ENCODE measurements at places on chromosomes 2 and 18.

GRCh38 chr18:9570255-9570654 is 44.1 kb downstream of the PPP4R1 start:
- DNase-seq = no peak

DNA sequence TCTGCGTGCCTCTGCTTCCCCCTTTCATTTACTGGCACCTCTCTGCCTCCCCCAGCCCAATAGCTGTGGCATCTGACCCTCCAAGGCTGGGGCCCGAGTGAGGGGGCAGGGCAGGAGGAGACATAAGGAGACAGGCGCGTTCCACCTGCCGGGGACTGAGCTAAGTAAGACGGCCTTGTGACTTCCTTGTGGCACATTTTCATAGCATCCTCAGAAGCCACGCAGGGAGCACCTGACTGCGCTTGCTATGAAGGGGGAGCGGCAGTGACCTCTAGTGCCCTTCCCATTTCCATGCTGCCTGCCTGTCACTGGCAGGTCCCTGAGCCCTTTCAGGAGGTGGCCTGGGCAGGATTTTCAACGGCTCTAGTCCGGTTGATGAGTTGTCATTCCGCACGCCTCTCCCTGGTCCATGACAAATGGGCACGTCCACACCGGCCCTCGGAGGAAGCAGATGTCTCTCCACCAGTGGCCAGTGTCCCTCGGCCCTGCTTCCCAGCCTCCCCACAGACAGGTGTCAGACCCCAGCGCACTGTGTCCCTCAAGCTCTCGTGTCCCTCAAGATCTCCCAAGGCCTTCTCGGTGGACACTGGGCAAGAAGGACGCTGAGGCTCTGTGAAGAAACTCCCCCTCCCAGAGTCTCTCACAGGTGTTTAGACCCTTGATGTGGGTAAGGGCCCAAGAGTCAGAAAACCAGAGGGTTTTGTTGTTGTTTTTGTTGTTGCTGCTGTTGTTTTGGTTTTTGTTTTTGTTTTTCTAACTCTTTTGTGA is 42.7 kb downstream of the CYP26B1 start:
- DNase-seq = no peak

- DNase-seq = no peak
Observed at GRCh38 chr18:21663578-21663977, 41.0 kb downstream of the ABHD3 start.

- peak; percentile 71 for DNase-seq
Observed at GRCh38 chr2:25309402-25309801, 32.3 kb downstream of the DNMT3A start.

- no peak for DNase-seq
Observed at GRCh38 chr18:9987931-9988330, 74.1 kb downstream of the VAPA start.

GRCh38 chr2:73091164-73091563 is 19.7 kb upstream of the SFXN5 start:
- DNase-seq = no peak

DNA sequence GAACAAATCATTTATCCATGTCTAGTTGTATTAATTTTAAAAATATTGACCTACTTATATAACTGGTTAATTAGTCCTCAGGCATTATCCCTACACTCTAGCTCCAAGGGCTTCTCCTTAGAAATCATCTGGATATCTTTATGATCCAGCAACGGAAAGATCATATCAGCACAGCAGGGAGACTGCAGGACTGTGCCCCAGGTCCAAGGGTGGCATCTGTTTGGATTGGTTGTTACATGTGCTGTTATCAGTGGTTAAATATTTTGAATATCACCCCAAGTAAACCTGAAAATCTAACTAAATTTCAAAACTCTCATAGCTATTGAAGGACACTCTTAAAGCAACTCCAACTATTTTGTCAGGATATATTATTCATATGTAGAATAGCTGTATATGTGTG is 556.2 kb upstream of the ZEB2 start:
- DNase-seq = no peak

DNA sequence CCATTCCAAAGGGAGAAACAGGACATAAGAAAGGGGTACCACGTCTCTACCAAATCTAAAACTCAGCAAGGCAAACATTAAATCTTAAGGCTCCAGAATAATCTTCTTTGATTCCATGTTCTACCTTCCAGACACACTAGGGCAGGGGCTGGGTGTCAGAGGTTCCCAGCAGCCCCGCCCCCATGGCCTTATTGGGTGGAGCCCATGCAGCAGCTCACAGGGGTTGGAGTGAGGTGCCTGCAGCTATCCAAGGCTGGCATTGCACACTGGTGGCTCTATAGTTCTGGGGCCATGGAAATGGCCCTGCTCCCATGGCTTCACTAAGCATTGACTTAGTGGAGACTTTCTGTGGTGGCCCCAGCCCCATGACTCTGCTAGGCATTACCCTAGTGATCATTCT is 14.9 kb upstream of the OSR1 start:
- no peak for DNase-seq

DNA sequence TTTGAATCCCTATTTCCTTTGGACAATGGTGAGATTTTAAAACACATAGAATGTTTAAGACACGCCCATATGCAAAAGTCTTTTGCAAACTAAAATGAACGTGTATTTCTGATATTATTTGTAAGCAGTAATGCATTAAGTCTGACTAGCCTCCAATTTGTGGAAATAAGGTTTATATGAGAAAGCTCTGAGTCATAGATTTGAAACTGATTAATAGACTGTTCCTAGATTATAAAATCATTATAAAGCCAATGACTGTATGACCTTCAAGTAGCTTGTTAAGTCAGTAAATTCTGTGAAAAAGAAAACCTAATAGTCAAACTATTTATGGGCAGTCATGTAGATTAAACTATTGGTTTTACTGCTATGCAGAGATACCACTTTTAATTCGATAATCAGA is 12.8 kb upstream of the EFEMP1 start:
- no peak for DNase-seq

DNA sequence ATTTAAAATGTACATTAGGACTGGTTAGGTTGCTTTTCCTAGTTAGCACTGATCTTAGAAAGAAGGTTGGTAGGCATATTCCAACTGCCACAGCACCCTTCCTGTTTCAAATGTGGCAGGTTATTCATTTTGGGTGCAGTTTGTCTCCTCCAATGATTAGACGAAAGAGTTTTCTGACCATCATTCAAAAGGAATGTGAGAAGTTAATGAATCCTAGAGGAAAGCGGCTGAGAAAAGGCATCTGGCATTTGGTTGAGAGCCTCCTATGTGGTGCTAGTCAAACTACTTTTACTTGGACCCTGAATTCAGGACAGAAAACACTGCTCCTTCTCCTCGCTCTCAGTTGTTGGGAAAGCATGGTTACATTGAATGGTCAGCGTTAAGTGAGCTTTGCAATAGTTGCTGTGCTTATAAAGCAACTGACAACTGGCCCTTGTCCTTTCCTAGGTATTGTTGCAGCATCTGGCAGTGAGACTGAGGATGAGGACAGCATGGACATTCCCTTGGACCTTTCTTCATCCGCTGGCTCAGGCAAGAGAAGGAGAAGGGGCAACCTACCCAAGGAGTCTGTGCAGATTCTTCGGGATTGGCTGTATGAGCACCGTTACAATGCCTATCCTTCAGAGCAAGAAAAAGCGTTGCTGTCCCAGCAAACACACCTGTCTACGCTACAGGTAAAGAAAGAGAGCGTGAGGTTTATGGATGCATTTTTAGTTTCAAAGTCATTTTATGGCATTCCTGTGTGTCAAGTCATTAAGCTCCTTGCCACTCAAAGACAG is 6.1 kb downstream of the TGIF1 start:
- DNase-seq = no peak

DNA sequence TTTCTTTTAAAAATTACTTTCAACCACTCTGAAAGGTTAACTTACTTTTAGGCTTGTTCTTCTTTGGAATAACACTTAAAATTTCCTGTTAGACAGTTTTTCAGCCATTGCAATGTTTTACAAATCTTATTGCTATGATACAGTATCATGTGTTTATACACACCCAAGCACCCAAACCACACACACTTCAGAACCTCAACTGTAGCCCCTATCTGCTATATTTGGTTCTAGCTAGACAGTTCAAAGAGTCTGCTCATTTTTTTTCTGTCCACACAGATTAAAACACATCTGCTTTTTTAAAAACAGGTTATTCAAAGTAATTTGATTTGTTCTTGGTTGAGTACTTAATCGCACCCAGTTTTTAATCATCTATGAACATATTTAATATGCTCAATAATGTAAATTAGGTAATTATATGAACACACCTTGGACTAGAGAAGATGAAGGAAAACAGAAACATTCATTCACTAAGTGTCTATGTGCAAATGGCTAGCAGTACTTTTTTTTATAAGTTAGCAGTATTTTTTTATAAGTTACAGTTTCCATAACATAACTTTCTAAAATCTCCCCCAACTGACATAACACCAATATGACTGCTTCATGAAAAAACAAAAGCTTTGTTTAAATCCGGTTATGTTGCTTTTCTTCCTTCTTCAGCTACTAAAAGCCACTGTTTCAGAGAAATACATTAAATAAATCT is 17.6 kb downstream of the FBXO11 start:
- no peak for DNase-seq

DNA sequence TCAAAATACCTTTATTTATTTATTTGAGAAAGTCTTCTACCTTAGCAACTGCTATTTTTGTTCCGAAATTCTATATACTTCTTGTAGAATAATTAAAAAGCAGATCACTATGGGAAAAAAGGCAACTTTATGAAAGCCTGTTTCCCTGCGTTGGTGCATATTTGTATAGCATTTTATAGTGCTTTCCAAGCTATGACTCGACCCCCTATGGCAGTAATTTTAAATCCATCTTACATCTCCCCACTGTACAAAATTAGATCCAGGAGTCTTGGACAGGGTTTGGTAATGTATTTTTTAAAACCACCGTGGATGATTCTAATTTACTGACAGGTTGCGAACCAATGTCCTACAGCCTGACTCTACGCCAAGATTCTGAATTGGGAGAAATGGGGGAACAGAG is 10.1 kb downstream of the TANK start:
- DNase-seq = no peak

- no peak for DNase-seq
Observed at GRCh38 chr2:173053043-173053699, 22.5 kb upstream of the MAP3K20 start.

GRCh38 chr2:233976690-233977294 is 59.6 kb downstream of the TRPM8 start:
- DNase-seq = no peak

GRCh38 chr18:13218368-13218991 is at the start of gene LDLRAD4:
LDLRAD4 (plus strand) TSS chr18:13218760.
- peak; percentile 47 for DNase-seq

GRCh38 chr2:236879416-236879963 is 206.2 kb upstream of the COPS8 start:
- DNase-seq = no peak

- no peak for DNase-seq
Observed at GRCh38 chr2:23270810-23271209, 114.2 kb upstream of the KLHL29 start.

GRCh38 chr2:223010641-223011040 is 41.3 kb upstream of the KCNE4 start:
- DNase-seq = no peak

DNA sequence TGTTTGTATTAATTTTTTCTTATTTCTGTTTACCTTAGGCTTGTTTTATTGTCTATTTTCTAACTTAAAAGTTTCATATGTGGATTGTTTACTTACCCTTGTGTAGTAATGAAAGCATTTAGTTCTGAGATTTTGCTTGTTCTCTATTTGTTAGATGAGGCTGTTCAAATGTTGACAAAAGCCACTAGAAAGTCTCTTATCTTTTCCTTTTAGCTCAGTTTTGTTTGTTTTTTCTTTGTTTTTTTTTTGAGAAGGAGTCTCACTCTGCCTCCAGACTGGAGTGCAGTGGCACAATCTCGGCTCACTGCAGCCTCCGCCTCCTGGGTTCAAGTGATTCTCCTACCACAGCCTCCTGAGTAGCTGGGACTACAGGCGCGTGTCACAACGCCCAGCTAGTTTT is 30.9 kb downstream of the USP14 start:
- DNase-seq = no peak

DNA sequence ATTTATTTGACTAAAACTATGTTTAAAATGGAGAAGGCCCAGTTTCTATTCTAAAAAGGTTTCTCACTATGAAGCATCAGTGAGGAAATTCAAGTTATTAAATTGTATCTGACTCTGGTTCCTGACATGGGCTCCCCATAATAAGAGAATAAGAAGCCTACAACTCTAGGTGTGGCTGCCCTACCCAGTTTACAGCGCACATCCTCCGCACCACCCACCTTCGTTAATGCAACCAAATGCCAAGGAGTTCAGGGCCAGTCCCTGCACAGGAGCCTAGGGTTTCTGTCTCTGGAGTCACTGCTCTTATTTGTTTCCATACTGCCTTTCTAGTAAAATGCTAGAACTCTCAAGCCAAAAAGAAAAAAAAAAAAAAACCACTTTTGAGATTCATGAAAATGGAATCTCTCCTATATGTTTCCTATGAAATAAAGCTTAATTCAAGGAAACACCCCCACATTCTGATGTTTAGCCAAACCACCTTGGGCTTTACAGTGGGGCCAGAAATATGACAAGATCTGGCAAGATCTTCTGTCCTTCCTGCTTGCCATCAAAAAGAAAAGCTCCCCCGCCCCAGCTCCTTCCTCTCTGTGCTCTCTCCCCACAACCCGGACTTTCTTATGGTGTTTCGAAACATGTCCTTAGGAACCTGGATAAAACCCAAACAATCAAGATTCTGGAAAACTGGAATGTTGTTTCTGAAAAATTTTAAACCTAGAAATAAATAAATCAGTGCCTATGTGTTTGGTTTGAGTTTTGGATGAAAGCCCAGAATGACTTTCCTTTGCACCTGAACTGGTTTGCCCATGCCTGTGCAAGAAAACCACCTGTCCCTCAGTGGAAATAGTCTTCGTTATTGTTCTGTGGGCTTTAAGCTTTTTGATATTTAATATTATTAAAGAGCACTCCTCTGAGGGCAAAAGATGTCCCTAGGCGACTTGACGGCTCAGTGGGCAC is 136.7 kb downstream of the SP3 start:
- DNase-seq = no peak

DNA sequence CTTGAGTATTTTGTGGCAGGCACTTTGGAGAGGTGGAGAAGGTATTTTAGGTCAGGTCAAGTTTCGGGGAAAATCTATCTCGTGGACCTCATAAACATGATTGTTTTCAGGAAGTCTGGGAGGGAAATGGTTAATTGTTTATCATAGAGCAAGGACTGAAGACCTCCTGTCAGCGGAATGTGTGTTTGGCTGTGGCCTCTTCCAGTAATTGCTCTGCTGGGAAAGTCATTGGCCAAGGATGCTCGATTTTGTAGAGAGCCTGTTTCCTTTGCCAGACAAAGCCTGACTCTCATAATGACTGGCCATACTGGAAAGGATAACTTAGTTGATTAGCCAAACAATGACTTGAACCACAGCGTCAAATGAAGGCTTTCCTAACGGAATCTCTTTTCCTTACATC is 30.0 kb downstream of the IL1R2 start:
- DNase-seq = no peak
